PC-3 (cell line): ENCODE measurements at places on chromosomes 7 and 10. TPM values are rescaled to one million over a fixed set of nuclear protein-coding genes. Genes with fewer than 3 reads are reported as not detected.

DNA sequence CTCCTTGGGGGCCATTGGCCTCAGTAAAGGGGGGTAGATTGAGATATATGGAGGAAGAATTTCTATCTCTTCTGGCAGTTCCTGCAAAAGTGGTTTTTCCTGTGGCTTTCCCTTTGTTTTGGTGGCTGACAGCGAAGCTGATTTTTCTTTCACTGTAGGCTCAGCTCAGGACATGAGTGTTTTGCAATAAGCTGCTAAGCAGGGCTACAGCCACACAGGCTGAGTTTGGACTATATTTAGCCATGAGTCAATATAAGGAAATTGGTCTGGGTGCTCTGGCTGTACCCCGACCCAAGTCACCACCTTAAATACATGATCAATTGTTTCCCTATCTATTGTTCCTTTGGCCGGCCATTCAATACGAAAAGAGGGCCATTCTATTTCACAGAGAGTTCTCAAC, 212.7 kb upstream of the KCND2 start:
- DNase-seq, result no peak

DNA sequence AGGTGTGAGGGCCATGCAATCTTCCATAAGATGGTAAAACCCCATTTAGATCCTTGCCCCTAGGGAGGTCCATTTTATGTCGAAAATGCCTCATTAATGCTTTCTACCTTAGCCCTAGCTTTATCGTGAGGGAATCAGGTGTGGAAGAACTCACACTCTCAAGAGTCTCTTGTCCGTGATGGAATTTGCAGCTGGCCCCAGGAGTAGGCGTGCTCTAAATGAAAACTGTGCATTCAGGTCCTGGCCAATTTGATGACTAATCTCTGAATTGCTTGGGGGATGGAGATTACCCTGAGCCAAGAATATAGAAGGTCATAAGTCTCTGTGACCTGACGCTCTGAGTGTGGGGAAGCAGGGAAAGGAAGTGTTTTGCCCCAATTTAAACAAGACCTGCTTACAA, 6.6 kb downstream of the C10orf90 start:
- DNase-seq, result peak; percentile 64

DNA sequence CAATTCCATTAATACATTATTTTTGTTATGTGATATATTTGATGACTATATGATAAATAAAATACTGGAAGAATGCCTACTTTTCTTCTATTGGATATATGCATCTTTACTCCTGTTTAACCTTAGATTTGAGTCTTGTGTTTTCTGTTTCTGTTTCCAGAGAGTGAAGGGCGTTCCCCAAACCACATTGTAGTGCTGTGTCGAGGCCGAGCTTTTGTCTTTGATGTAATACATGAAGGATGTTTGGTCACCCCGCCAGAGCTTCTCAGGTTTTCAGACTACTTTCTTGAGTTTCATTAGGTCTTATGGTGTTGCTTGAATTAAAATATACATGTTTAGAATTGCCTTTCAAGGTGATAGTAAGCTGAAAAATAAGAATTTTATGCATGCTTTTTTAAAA, 23.8 kb downstream of the CROT start:
- DNase-seq, result no peak

SPDYE2B gene
- not detected in 2 replicates for total RNA-seq
